ENCODE measurements at places on chromosomes 6 and 20. TPM values are rescaled to one million over a fixed set of nuclear protein-coding genes. Genes with fewer than 3 reads are reported as not detected.

Gene MARCKS
- 40.7 TPM for total RNA-seq

Gene ADAM33
- under 0.01 TPM for total RNA-seq

- no peaks in the 10 kb centered on the region for H3K27me3 ChIP-seq
- no peak overlapping the region for H3K4me3 ChIP-seq
- peaks cover 18% of the 10 kb centered on the region for H3K36me3 ChIP-seq
- no peak for DNase-seq
- H3K4me1 ChIP-seq = peaks cover 10% of the 10 kb centered on the region
- no peak overlapping the region for H3K27ac ChIP-seq
Measured at GRCh38 chr20:50594591-50595432, 84.6 kb downstream of the PTPN1 start.

GRCh38 chr6:3987053-3987452 lies 91.9 kb downstream of the FAM217A start:
- H3K4me1 ChIP-seq = peaks cover 6% of the 10 kb centered on the region
- peak; percentile 52 for DNase-seq
- no peaks in the 10 kb centered on the region for H3K36me3 ChIP-seq

GRCh38 chr20:30486103-30486478 lies 771.4 kb upstream of the DEFB115 start:
- no peaks in the 10 kb centered on the region for H3K36me3 ChIP-seq
- no peak overlapping the region for H3K4me3 ChIP-seq
- H3K27me3 ChIP-seq = no peaks in the 10 kb centered on the region
- DNase-seq = no peak
- no peaks in the 10 kb centered on the region for H3K4me1 ChIP-seq

- H3K27me3 ChIP-seq = no peaks in the 10 kb centered on the region
- 0 out of 2 replicates have a peak, but pooled peaks cover 1% of the 10 kb centered on the region for H3K4me1 ChIP-seq
- H3K36me3 ChIP-seq = no peaks in the 10 kb centered on the region
- H3K27ac ChIP-seq = no peak overlapping the region
Measured at GRCh38 chr6:128483472-128484135, 36.8 kb downstream of the PTPRK start.

- H3K4me3 ChIP-seq = no peak overlapping the region
- H3K27ac ChIP-seq = no peak overlapping the region
- no peak for DNase-seq
- no peaks in the 10 kb centered on the region for H3K4me1 ChIP-seq
Measured at GRCh38 chr6:42571611-42572342, 7.9 kb downstream of the UBR2 start.

Data from IMR-90 (cell line).